Tongue (tissue), 3 donors: ENCODE measurements at places on chromosomes 1 and 21. TPM values are rescaled to one million over a fixed set of nuclear protein-coding genes. Genes with fewer than 3 reads are reported as not detected.

DNA sequence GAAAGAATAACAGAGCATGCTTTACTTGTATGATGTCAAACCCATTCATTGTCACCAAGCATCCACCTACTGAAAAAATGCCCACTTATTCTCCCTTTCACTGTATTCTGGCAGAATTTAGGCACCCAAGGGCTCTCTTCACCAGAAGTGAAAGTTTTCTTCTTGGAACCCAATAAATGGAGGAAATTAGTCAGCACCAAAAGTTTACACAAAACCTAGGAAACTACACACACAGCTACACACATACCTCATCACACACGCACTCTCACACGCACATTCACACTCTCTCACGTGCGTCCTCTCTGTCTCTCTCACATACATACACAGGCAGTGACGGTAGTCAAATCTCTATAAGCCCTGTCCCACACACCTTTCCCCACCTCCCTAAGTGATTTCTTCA, 37.6 kb downstream of the MCOLN2 start:
- no peak for DNase-seq

The FNDC10 gene
- total RNA-seq = 1.0 TPM

DNA sequence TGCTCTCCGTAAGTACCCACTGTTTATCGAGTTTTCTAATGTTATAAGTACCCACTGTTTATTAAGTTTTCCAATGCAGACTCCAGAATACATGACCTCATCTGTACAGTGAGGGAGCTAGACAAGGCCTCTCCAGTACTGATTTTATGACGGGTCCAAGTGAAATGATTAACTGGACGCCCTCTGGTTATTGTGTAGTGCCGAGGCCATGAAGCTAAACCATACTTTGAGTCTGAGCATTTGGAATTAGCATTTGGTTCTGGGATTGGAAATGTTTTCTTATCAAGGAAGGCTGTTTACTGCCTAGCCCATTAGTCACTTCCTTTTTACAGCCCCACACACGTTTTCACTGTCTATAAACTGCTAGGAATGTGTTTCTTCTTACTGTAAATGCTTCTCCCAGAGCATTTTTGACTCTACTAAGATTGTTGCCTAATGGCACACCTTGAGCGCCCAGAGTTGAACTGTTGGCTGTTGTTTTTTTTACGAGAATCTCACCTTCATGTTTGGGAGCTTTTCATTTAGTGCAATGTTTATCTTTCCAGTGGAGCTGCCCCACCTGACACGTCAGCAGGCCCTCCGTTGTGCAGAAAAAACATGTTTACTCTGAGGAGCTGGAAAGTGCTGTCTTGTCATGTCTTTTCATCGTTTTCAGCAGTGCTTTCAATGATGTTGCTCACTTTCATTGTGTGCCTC, 26.9 kb downstream of the SPATA46 start:
- DNase-seq = no peak

The PCBP3 gene
- total RNA-seq = 5.5 TPM

The KLF17 gene
- 0.41 TPM for total RNA-seq

- DNase-seq = no peak
Measured at GRCh38 chr21:45873418-45873817, 108.2 kb upstream of the COL6A1 start.

GRCh38 chr21:40795313-40795712, 51.6 kb downstream of the DSCAM start:
- DNase-seq = no peak

DNA sequence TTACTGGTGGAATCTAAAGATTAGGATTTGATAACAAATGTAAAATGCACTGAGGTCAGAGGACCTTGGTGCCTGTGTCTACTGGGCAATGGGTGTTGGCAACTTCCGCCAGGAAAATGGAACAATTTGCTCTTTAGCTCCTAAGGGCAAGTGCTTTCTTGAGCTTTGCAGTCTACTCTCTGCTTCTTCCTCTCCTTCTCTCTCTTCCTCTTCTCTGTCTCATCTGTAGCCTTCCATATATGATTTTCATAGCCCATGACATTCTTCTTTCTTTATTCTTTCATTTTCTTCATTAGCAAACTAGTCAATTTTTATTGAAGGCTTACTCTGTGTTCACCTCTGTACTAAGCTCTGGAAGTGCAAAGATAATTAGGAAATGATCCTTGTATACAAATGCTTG, 35.5 kb downstream of the OVGP1 start:
- DNase-seq = no peak

GRCh38 chr1:93729906-93730305, 48.3 kb upstream of the BCAR3 start:
- no peak for DNase-seq

The IFT25 gene
- 11.1 TPM for total RNA-seq

- DNase-seq = no peak
Measured at GRCh38 chr1:176222196-176222595, 15.1 kb upstream of the COP1 start.

DNA sequence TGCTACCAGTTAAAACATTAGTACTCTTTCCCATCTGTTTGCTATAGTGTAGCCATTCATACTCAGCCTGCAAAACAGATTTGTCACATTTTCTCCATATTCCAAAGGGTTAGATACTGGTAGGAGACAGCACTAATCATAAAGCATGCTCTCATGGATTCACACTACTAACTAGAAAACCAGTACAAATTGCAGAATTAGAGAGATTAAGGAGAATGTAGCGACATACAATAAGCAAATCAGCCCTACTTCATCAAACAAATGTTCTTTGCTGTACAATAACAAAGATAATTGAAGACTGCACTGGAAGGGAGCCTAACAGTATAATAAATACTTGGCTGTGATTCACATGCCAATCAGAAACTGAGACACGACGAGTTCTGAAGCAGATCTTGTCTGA, 368.0 kb upstream of the PRMT6 start:
- DNase-seq = no peak

DNA sequence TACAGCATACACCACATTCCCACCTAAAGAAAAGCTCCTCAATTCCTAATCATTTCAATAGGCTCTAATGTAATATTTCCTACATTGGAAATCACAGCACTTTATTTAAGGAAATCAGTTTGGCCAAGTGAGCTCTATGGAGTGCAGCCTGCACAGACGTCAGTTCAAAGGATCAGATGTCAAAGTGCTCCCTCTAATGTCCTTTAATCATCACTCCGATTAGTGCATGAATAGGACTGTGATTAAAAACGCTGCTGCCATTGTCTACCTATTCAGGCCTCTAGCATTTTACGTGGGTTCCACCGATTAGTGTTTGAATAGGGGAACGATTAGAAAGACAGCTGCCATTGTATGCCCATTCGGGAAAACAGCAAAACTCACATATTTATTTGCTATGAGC, 50.2 kb downstream of the DPYD start:
- no peak for DNase-seq

DNA sequence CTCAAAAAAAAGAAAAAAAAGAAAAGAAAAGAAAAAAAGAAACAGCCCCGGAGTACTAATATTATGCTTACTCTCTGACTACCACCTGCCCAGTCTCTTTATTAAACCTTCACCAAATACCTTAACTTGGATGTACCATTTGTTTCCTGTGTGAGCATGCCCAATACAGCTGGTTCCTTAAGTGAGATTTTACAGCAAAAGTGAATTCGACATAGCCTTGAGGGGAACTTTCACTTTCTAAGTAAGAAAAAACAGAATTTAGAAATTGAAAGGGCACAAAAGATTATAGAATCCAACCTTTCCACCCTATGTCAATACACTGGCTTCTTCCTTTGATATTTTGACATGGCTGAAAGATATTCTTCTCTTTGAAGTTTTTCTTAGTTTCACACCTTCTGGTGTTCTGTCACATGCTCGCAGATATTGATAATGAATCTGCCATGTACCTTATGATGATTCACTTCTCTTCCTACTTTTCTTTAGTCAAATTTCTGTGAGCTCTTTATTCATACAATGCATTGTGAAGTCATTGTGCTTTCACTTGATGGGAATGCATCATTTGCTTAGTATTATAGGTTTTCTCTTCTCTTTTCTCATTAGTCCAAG, 5.2 kb upstream of the GIPC2 start:
- no peak for DNase-seq

DNA sequence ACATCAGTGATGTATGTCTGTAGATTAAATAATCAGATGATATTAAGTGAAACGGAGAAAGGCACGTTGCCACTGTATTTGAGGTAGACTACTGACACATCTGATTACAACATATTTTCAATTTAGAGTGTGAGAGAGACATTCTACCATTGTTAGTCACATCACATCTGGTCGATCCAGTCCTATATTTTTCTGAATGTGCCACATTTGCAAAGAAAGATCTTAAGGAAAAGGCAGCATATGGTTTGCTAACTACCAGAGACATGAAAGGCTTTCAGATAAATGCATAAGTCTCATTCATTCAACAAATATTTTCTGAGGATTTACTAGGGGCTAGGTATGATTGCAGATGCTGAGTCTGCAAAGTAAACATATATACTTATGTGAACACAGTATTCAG, 114.3 kb upstream of the RUNX1 start:
- no peak for DNase-seq

DNA sequence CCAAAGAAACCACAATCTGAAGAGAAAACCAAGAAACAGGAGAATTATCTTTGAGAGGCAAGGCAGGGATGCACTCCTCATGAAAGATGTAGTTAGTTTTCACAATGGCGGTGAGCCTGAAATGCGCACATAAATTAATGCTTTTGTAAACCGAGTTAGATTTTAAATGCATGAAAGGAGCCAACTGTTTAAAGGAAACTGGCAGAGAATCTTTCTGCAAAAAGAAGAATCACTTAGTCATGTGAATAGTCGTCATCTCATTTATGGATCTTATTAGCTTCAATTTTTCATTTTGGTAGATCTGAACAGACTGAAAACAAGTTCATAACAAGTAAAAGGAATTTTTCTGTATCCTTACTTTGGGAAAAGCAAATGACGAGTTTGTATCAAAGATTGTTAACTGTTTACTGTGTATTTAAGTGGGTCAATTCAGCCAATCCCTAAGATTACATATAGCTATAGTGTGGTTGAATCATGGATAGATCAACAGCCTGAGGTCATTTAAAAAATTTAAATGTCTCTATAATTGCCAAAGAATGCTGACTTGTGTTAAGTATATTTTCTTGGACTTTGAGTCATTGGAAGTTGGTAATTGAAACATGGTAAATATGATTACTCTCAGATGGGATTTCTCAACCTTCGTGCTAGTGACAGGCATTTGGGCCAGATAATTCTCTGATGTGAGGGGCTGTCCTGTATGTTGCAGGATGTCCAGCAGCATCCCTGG, 226.6 kb upstream of the KAZN start:
- DNase-seq = no peak

The SPRR2B gene
- not detected for total RNA-seq

- DNase-seq = no peak
Measured at GRCh38 chr21:34274001-34274400, 89.8 kb upstream of the KCNE2 start.

DNA sequence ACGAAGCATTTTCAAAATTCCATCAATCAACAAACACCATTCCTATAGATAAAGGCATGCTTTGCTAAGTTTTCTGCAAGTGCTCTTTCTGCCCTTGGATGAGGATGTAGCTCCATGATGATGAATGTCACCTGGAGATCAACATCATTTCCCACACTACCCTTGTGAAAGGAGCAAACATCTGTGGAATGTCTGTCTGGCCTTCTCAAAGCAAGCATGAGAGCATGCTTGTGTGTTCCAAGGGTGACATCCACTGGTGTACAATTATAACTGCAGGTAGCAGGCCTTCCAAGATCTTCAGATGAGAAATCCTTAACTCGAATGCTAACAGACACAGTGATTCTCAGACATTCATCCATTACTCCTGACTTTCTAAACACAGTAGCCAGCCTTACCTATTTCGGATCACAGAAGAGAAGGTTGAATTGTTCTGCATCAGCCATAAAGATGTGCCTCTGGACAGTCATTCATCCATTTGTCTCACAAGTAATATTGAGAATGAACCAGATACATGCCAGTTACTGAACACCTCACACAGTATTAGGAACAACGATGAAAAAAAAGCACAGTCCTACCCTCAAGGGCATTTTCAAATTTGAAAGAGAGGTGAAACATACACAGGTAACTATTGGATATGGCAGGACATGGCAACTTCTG, 162.4 kb downstream of the TPR start:
- DNase-seq = peak; percentile 88

The COL9A2 gene
- total RNA-seq = 6.5 TPM

GRCh38 chr1:219806020-219806419, 122.3 kb downstream of the SLC30A10 start:
- no peak for DNase-seq

GRCh38 chr1:37599940-37600339, 4.2 kb upstream of the GNL2 start:
- no peak for DNase-seq

The FCRL4 gene
- not detected for total RNA-seq

The FALEC gene
- not detected for total RNA-seq

DNA sequence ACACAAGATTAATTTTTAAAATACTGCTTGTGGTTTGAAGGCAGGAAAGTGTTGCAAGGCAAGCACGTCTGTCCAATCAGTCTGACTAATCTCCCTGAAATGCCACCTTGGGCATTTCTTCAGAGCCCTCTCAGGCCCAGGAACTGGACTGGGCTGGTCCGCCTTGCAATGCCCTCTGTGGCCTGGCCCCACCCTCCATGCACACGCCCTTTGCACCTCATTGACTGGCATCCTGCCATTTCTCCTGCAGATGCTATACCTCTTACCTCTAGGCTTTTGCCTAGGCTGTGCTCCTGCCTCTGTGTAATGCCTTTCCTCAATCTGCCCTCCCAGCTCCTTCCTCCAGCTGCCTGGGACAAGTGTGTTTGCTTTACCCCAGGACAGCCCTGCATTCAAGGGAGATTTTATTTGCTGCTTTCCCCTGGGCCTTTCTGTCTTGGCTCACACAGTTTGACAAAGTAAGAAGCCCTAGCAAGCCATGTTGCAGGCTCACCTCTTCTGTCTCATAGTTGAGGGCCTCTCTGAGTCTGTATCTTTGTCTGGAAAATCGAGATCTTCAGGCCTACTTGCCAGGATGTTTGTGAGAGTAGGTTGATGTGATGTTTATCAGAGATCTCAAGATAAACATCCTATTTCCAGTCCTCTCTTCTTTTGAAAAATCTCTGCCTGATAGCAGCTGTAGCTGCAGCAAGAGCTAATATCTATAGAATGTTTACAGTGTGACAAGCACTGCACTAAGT, 149.2 kb upstream of the JUN start:
- no peak for DNase-seq
